ENCODE measurements at places on chromosomes 4 and X. TPM values are rescaled to one million over a fixed set of nuclear protein-coding genes. Genes with fewer than 3 reads are reported as not detected.

DNA sequence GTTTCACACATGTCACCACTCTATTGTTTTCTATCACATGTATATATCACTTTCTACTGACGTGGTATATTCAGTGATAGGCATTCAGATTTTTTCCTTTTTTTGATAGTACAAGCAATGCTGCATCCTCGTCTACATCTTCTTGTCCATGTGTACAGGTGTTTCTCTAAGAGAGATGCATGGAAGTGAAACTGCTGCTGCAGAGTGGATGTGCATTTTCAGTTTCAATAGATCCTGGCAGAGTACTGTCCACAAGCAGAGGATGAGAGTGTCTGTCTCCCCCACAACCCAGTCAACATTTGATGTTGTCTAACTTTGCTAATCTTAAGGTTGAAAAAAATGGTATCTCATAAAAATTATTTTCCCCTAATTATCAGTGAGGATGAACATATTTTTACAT, 194.0 kb upstream of the CASK start:
- H3K4me1 ChIP-seq: peaks cover 5% of the 10 kb centered on the region
- peaks cover under 1% of the 10 kb centered on the region for H3K27me3 ChIP-seq
- no peak for DNase-seq
- H3K27ac ChIP-seq: no peak overlapping the region
- no peak overlapping the region for H3K4me3 ChIP-seq

CXCL1 gene
- total RNA-seq: not detected

DNA sequence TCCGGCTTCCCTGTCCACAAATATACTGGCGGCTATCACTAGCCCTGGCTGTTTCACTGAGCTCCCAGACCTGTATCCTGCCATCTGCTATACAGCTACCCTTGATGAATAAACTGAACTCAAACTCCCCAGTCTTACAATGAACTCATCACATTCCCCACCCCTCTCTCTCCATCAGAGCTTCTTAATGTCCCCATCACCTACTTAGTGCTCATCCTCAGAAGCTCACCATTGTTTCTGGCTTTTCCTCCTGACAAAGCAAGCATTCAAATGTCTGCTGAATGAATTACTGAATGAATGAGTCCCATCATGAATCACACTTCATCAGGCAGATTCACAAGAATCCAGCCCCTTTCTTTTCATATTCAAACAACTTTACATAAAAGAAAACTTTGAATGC, 5.7 kb upstream of the DGAT2L6 start:
- peaks cover 19% of the 10 kb centered on the region for H3K4me1 ChIP-seq
- H3K27ac ChIP-seq: no peak overlapping the region
- no peak overlapping the region for H3K4me3 ChIP-seq
- H3K27me3 ChIP-seq: peaks cover 1% of the 10 kb centered on the region
- no peaks in the 10 kb centered on the region for H3K36me3 ChIP-seq

DNA sequence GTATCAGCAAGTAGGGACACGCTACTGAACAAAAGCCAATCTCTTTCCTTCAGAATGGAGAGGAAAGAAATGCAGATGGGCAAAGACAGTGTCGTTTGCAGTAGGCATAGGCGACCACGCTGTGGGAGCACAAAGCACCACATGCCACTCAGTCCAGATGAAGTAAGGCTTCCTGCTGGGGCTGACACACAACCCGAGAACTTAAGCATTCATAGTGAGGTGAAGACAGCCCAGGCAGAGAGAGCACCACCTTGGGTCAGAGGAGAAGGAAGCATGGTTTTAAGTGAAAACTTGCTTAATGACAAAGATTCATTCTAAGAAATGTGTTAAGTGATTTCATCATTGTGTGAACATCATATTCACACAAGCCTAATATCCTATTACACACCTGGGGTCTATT, 238.8 kb downstream of the MGST2 start:
- DNase-seq: no peak
- H3K4me1 ChIP-seq: peaks cover 37% of the 10 kb centered on the region

GAGE12E gene
- not detected for total RNA-seq

SUPT20HL2 gene
- total RNA-seq: 0.22 TPM

P2RY10 gene
- not detected for total RNA-seq

DNA sequence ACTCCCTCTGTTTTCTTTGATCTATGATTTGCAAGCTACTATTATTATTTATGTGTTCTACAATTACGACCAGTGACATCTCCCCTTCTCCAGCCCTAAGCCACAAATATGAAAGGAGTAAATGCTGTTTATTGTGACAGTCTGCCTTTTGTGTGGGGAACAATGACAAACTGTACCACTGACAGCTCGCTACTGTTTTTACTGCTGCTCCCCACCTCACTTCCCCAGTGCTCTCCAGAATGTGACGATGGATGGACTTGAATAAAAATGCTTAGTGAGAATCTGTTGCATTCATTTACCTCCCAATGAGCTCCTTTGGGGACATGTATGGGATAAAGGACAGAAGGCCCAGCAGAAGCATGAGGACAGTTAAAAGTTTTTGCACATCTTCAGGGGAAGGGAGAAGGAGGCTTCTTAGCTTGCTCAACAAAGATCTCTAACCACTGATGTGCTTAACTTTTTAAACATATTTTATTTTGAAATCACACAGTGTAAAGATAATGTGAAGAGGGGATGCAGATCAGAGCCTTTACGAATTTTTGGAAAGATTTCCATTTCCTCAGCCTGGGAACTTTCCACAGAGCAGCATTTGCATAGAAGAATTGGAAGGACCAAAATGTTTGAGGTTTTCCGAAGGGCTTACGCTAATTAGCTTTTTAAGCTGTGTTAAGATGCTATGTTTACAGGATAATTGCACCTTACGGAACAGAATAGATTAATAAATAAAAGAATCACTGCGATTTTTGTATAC, 485.1 kb upstream of the TENM3 start:
- no peaks in the 10 kb centered on the region for H3K27me3 ChIP-seq
- no peaks in the 10 kb centered on the region for H3K36me3 ChIP-seq
- H3K4me3 ChIP-seq: no peak overlapping the region
- H3K4me1 ChIP-seq: peaks cover 23% of the 10 kb centered on the region

ARL9 gene
- total RNA-seq: 0.83 TPM

DNA sequence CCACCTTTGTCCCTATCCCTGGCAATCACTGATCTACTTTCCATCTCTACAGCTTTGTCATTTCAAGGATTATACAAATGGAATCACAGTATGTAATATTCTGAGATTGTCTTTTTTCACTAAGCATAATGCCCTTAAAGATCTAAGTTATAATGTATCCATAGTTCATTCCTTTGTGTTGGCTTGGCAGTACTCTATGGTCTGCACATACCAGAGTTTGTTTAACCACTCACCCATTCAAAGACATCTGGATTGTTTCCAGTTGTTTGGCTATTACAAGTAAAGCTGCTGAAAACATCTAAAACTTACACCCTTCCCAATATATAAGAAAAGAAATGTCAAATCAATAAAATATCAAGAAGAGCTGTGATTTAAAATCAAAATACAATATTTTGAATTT, 26.0 kb upstream of the AWAT1 start:
- no peak overlapping the region for H3K27ac ChIP-seq
- no peak overlapping the region for H3K4me3 ChIP-seq
- DNase-seq: no peak

DNA sequence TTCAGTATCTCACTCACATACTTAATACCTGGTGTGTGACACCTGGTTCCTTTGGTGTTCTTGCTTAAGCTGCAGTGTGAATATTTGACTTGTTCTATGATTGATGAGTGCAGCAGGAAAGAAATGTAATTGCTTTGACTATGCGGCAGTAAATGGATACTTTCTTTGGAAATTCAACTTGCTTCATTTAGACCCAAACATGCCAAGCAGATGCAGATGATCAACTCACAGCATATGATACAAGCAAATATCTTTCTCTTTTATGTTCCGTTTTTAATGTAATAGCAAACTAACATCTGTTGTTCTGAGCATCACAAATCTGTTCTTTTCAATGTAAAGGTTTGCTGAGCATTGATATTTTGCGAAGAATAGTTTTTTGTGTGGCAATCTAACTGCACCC, 549.5 kb downstream of the C4orf33 start:
- H3K4me1 ChIP-seq: no peaks in the 10 kb centered on the region
- H3K4me3 ChIP-seq: no peak overlapping the region
- H3K27ac ChIP-seq: no peak overlapping the region
- no peaks in the 10 kb centered on the region for H3K27me3 ChIP-seq
- DNase-seq: no peak

ARAP2 gene
- total RNA-seq: 1.4 TPM

CT47B1 gene
- total RNA-seq: not detected

CT45A3 gene
- total RNA-seq: not detected

MTCP1 gene
- 9.5 TPM for total RNA-seq

- no peak overlapping the region for H3K4me3 ChIP-seq
- no peak for DNase-seq
- H3K27me3 ChIP-seq: peaks cover 2% of the 10 kb centered on the region
- peaks cover 3% of the 10 kb centered on the region for H3K4me1 ChIP-seq
Observed at GRCh38 chr4:107987916-107988762, 1.6 kb upstream of the HADH start.

AFP gene
- total RNA-seq: not detected

DNA sequence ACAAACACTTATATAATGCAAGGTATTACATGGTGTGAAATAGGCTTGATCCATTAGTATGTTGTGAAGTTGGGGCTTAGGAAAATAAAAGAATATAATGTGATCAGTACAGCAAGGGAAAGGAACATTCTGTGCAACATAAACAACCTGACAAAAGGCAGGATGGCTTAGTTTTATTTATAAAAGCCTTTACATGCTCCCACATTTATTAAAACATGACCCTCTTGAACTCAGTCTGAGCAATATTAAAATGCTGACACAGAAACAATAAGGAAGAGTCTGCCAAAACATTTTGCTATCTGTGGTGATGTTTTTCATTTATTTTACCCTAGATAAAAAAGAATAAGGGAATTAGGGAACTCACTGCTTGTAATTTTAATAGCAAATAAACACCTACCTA, 519.7 kb downstream of the PCDH7 start:
- H3K4me3 ChIP-seq: no peak overlapping the region
- no peaks in the 10 kb centered on the region for H3K27me3 ChIP-seq
- H3K4me1 ChIP-seq: peaks cover 22% of the 10 kb centered on the region
- no peaks in the 10 kb centered on the region for H3K36me3 ChIP-seq

CSAG3 gene
- total RNA-seq: 7.4 TPM

GRCh38 chr4:139773560-139774318, 108.1 kb downstream of the MGST2 start:
- no peaks in the 10 kb centered on the region for H3K36me3 ChIP-seq
- H3K4me1 ChIP-seq: peaks cover 42% of the 10 kb centered on the region
- no peak overlapping the region for H3K27ac ChIP-seq
- DNase-seq: no peak

RTL9 gene
- total RNA-seq: 1.8 TPM

- H3K36me3 ChIP-seq: no peaks in the 10 kb centered on the region
- H3K27ac ChIP-seq: no peak overlapping the region
- H3K4me1 ChIP-seq: no peaks in the 10 kb centered on the region
- H3K4me3 ChIP-seq: no peak overlapping the region
Observed at GRCh38 chr4:118120120-118120760, 86.0 kb downstream of the NDST3 start.

- no peaks in the 10 kb centered on the region for H3K4me1 ChIP-seq
- no peaks in the 10 kb centered on the region for H3K36me3 ChIP-seq
- no peak overlapping the region for H3K4me3 ChIP-seq
- H3K27me3 ChIP-seq: no peaks in the 10 kb centered on the region
- DNase-seq: no peak
Observed at GRCh38 chr4:80219301-80220025, 22.2 kb downstream of the PRDM8 start.

SYTL4 gene
- total RNA-seq: 0.25 TPM

PNPLA4 gene
- total RNA-seq: 12.9 TPM

ADH1A gene
- not detected for total RNA-seq

- H3K4me1 ChIP-seq: peaks cover 2% of the 10 kb centered on the region
- H3K4me3 ChIP-seq: no peak overlapping the region
- H3K36me3 ChIP-seq: no peaks in the 10 kb centered on the region
- DNase-seq: peak; percentile 28
- no peak overlapping the region for H3K27ac ChIP-seq
Observed at GRCh38 chr4:84167564-84167963, 331.5 kb downstream of the NKX6-1 start.

DNA sequence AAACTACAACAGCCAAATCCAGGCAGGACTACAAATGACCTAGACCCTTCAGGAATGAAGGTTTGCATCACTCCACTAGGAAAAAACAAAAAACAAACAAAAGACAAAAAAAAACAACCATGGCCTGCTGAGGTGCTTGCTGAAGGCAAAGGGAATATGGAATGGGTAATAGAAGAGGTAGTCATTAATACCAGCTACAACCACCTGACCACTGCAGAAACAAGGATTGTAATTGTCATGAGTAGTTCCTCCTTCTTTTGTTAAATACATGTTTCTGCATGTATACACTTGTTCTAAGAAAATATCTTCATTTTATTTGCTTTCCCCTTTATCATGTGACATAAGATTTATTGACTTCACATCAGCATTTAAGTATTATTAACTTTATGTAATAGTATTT, 409.8 kb upstream of the GRID2 start:
- H3K27ac ChIP-seq: no peak overlapping the region
- H3K4me3 ChIP-seq: no peak overlapping the region
- no peak for DNase-seq
- H3K4me1 ChIP-seq: no peaks in the 10 kb centered on the region
- no peaks in the 10 kb centered on the region for H3K36me3 ChIP-seq
- H3K27me3 ChIP-seq: no peaks in the 10 kb centered on the region

DNA sequence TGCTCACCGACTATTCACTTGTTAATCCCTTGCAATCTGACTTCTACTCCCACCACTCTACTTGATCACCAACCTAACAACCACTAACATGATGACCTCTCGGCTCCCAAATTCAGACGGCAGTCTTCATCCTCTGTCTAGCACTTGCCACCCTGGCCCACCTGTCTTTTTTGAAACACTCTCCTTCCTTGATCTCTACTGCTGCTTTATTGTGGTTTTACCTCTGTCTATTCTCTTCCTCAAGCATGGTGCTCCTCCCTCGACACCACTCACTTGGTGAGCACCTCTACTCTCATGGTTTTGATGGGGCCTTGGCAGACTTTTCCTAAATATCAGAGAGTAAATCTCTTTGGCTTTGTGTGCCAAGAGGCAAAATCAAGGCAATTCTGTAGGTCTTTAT, 21.7 kb upstream of the CXCR3 start:
- peaks cover 9% of the 10 kb centered on the region for H3K4me1 ChIP-seq
- H3K27ac ChIP-seq: no peak overlapping the region
- H3K27me3 ChIP-seq: no peaks in the 10 kb centered on the region
- no peak overlapping the region for H3K4me3 ChIP-seq
- no peak for DNase-seq
- H3K36me3 ChIP-seq: no peaks in the 10 kb centered on the region

GRCh38 chrX:103175944-103176753, 38.8 kb upstream of the BEX4 start:
- peak; percentile 72 for DNase-seq
- H3K36me3 ChIP-seq: no peaks in the 10 kb centered on the region
- H3K27me3 ChIP-seq: no peaks in the 10 kb centered on the region
- peak overlapping the region; percentile 67 for H3K4me3 ChIP-seq
- H3K27ac ChIP-seq: no peak overlapping the region

MAGEA12 gene
- total RNA-seq: 1.1 TPM

TEX13A gene
- total RNA-seq: not detected

GRCh38 chr4:70706516-70706915, 15.2 kb upstream of the RUFY3 start:
- peaks cover 11% of the 10 kb centered on the region for H3K27me3 ChIP-seq
- H3K36me3 ChIP-seq: no peaks in the 10 kb centered on the region
- peak overlapping the region; percentile 95 for H3K4me3 ChIP-seq
- DNase-seq: no peak
- H3K4me1 ChIP-seq: peaks cover 9% of the 10 kb centered on the region

MAGEA9B gene
- not detected for total RNA-seq
